Common myeloid progenitor, CD34-positive (primary cell): ENCODE measurements at places on chromosomes 7 and 10.
A peak's percentile ranks its signal among the peaks of the same experiment; 100 is the strongest.

DNA sequence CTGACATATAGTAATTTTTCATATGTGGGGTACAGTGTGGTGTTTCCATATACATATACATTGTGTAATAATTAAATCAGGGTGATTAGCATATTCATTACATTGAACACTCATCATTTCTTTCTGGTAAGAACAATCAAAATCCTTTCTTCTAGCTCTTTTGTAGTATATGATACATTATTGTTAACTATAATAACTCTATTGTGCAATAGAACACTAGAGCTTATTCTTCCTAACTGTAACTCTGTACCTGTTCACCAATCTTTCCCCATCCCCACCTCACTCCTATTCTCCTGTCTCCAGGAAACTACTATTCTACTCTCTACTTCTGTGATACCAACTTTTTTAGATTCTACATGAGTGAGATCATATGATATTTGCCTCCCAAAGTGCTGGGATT, 9.4 kb downstream of the BZW2 start:
- no peak for DNase-seq

DNA sequence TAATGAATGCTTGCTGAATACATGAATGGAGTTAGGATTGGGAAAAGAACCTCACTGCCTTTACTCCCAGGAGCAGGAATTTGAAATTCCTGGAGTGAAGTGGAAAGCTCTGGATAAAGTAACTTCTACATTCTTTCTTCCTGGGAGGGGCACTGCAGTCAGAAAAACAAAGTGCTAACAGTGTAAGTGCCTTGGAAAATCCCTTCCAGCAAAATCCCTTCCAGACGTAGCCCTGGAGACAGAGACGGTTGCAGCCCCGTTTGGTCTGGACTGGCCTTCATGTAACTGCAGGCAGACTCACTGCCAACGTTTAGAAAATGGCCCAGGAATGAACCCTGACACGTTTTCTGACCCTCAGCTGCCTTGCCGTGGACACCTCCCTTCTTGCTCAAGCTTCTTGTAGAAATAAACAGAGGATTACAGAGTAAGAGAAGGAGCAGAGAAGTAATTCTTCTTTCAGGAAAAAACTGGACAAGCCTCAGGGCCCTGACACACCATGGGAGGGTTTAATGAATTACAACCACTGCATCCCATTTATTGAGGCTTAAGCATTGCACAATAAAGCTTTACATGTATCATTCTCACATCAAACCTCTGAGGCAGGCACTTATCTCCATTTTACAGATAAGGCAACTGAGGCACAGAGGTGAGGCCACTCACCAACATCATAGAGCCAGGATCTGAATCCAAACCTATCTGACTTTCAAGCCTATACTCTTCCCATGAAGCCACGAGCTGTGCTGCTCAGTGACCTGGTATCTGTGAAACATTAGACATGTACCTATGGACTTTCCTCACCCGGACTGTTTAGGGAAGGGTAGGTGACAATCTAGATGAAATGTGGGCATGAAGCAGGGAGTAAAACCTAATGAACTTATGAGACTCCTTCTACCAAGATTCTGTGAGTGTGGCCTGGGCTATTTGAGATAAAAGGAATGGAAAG, 7.8 kb downstream of the ITPRIP start:
- DNase-seq = no peak

DNA sequence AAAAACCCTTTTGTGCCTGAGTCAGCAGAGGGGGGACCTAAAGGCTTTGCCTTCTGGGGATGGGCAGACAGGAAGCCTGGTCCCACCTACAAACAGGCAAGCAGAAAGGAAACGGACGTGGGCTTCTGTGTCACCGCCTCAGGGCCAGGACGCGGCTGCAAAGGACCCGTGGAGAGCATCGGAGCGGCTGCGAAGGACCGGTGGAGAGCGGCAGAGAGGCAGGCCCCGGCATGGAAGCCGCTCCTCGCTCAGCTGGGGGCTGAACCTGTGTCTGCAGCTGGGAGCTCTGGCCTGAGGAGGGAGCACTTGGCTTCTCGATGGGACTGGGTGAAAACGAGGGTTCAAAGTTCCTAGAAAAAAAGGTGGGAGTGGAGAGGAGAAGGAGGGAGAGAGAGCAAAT, 125.4 kb upstream of the PPP2R2D start:
- no peak for DNase-seq

DNA sequence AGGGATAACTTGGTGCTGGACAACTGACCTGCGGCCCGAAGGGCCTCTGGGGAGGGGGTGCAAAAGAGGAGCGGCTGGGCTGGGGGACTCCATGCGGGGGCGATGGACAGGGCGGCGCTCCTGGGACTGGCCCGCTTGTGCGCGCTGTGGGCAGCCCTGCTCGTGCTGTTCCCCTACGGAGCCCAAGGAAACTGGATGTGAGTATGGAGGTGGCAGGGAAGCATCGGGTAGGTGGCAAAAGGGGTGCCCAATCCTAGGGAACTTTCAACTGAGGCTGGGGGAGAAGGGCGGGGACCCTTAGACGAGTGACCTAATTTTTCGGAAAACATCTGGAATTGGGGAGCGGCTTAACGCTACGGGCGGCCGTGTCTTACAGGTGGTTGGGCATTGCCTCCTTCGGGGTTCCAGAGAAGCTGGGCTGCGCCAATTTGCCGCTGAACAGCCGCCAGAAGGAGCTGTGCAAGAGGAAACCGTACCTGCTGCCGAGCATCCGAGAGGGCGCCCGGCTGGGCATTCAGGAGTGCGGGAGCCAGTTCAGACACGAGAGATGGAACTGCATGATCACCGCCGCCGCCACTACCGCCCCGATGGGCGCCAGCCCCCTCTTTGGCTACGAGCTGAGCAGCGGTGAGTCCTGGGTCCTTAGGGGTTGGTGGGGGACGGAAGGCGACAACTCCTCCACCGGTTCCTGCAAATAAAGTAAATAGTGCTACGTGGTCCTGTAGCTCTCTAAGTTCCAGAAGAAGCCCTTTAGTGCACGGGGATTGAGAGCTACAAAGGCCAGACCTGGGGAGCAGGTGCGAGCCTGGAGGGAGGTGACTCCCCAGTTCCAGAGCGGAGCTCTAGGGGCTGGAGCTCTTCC, 622 bp downstream of the WNT16 start:
- peak; percentile 47 for DNase-seq

DNA sequence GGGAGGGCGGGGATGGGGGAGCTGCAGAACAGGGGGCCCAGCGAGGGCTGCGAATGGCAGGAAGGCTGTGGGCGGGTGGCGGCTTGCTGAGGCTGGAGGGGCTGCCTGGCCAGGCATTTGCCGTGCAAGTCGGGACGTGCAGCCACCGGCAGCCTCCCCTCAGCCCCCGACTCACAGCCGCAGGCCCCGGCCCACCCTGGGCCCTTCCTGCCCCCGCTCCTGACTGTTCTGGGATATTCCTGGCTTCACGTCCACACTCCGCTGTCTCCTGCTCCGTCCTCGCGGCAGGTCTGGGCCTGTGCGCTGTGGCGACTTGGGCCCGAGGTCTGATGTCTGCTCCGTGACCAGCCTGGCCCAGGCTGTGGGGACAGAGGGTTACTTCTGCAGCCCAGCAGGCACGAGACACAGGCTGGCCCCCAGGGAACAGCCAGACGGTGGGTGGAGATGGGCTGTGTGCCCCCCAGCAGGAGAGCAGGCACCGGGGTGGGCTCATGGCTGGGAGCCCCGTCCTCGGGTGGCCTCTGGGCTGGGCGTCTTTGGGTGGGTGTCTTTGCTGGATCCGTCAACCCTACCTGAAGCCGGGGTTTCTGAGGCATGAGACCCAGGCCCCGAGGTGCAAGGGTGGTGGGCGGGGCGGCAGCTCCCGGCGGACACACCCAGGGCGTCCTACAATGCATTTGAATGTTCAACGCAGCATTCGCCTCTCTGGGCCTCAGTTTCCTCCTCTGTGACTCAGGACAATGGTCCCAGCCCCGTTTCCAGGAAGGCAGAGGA, 86.5 kb downstream of the FOXL3 start:
- DNase-seq = no peak
